ENCODE measurements at places on chromosomes 2 and 18.

GRCh38 chr2:9017411-9017810, 13.9 kb upstream of the MBOAT2 start:
- no peak for DNase-seq

GRCh38 chr2:66364495-66365333, 70.2 kb upstream of the MEIS1 start:
- no peak for DNase-seq

GRCh38 chr18:3631887-3632286, 181.9 kb downstream of the TGIF1 start:
- no peak for DNase-seq

- no peak for DNase-seq
Measured at GRCh38 chr18:65725251-65726050, 25.4 kb upstream of the CDH7 start.

GRCh38 chr2:30978044-30978443, 160.2 kb downstream of the GALNT14 start:
- no peak for DNase-seq

All from Karpas-422 (cell line).